ENCODE measurements at places on chromosomes 7 and 10.

GRCh38 chr7:39252916-39253315, 275.2 kb downstream of the POU6F2 start:
- no peak for DNase-seq

DNA sequence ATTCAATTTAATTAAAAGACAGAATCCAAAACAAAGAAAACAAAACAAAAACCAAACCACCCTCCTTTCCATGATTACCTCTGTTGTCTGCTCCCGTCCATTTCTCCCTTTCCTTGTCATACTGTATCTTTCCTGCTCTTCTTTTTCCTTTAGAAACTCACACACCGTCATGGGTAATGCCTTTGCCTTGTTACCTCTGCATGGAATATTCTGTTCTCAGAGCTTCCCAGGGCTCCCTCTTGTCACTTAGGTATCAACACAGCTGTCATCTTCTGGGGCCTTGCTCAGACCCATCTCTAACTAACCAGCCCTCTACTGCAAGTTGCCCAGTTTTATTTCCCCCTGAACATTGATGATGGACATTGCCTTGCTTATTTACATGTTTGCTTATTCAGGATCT, 30.2 kb upstream of the GIMAP8 start:
- no peak for DNase-seq

GRCh38 chr10:8312781-8313180, 258.3 kb downstream of the GATA3 start:
- DNase-seq, result no peak

DNA sequence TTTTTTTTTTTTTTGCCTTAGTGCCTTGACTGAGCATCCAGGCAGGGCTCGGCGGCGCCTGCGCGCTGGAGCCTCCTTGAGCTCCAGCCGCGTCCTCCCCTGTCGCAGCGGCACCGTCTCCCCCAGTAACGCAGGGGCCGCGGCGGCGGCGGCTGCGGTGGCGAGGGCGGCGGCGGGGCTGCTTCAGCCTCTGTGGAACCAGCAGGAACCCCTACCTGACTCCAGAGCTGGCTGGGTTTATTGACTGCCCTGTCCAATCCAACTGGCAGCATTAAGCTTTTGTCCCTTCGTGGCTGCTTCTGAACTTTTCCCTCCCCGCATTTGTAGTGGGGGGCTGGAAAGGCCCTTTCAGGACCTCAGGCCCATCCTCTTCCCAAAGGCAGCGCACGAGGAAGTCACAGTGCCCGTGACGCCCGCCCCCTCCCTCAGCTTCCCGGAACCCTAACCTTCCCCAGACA, at the start of gene GPR85:
Gene GPR85 (minus strand): TSS at position 397 of the 458 bp plus-strand sequence. CDS start 2,106 bp downstream, outside the sequence.
- DNase-seq, result no peak

DNA sequence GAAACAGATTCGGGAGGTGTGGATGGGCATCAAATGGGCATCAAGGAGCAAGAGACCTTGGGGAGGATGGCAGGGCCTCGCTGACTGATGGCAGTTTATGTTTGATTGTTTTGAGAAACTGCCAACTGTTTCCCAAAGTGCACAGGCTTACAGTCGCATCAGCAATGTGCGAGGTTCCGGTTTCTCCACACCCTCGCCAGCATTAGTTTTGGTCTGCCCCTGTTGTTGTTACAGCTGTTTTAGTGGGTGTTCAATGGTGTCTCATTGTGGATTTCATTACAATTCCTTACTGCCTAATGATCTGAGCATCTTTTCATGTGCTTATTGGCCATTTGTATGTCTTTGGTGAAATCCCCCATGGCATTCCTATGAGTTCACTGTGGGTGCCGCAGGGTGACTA, 24.4 kb downstream of the AKR1E2 start:
- no peak for DNase-seq

DNA sequence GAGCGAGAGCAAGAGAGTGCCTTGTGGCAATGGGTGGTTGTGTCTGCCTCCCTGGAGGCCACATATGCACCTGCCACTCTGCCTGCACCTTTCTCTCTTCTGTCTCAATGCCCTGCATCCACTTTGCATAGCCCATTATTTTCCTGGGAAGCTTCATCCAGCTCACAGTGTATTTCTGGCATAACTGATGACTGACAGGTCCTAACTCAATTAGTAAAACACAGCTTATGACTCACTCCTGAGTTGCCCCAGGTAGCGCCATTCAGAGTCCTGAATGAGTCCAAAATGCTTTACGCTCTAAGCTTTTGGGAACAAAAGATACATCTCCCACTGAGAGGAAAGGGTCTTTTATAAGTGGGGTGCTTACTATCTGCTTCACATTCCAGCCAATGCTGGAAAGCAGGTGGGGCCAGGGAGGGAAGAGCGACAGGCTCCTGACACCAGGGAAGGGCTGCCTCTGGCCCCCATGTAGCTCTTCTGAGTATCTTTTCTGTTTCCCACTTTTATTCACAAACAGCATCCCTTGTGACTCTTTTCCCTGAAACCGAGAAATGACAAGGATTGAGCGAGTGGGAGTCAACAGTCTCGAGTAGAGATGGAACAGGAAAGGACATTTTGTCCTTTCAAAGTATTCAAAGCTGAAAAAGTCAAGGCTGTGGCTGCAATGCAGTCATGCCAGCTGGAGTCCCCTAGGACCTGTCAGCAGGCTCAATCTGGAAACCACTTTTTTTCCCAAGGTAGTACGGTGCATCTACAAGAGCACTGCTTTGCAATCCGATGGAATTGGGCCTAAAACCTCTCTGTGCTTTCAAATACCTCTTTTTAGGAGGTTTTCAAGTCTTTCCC, 479.3 kb upstream of the PODXL start:
- DNase-seq, result no peak

- DNase-seq, result no peak
Observed at GRCh38 chr7:15418264-15418663, 143.6 kb downstream of the AGMO start.

DNA sequence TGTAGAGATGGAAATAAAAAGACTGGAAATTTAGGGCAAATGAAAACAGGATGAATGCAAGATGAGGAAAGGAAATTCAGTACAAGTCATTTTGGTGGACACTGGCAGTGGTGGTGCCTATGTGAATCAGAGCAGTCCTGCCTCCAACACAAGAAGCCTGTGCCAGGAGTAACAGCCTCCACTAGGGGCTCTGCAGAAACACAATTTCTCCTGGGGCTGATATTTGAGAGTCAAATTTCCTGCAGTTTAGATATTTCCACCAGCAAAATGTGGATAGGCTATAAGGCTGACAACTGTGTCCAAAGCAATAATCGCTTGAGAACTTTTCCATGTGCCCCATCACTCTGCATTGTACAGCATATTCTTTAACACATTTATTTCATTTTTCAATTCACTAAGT, 4.7 kb upstream of the PLXDC2 start:
- no peak for DNase-seq

- no peak for DNase-seq
Observed at GRCh38 chr10:49356944-49357343, 38.9 kb downstream of the DRGX start.

GRCh38 chr7:143003393-143004051, 23.4 kb downstream of the OR9A2 start:
- DNase-seq, result no peak

DNA sequence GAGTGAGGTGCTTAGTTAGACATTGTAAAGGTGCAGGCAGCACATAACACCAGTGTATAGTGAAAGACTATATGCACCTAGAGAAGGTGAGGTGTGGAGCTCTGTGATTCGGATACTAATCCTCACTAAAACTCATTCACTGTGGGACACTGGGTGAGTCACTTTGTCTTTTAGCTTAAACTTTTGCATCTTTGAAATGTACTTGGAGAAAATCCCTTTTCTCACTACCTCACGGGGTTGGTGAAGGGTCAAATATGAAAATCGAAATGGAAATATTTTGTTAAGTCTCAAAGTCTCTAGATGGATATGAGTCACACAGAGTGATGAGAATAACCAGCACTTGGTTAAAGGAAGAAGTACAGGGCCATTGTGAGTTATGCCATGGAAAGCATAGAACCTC, 38.0 kb downstream of the MDFIC start:
- DNase-seq, result no peak

DNA sequence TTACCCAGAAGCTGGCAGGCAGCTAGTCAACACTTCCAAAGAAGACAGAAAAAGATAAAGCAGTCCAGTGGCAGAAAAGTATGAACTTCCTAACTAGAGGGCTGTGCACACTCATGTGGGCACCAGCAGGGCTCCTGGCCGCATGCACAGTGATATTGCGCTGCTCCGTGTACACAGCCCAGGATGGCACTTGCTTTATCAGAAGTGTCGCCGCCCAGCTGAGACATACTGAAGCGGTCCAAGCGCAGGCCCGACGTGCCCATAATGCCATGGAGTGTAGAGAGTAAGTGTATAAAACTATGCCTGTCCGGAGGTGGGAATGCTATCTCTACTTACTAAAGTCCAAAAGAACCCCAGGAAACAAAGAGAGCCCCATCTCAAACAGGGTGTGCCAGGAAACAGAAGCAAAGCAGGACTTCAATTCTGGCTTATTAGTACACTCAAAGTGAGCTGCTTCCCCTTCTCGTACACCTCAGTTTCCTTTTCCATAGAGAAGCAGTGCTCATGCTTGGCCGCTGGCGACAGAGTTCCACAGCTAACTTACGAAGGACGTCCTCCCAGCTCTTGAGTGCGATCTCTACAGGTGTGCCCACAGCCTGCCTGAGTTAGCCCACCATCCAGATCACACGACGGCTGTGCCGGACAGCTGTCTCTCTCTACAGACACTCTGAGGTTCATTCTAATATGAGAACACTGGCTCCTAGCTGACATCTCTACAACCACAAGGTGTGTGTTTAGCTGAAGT, 234.3 kb downstream of the COBL start:
- DNase-seq, result no peak

GRCh38 chr7:155715111-155715805, 70.8 kb downstream of the RBM33 start:
- no peak for DNase-seq

- DNase-seq, result no peak
Observed at GRCh38 chr7:100192969-100193368, 15.3 kb downstream of the STAG3 start.

DNA sequence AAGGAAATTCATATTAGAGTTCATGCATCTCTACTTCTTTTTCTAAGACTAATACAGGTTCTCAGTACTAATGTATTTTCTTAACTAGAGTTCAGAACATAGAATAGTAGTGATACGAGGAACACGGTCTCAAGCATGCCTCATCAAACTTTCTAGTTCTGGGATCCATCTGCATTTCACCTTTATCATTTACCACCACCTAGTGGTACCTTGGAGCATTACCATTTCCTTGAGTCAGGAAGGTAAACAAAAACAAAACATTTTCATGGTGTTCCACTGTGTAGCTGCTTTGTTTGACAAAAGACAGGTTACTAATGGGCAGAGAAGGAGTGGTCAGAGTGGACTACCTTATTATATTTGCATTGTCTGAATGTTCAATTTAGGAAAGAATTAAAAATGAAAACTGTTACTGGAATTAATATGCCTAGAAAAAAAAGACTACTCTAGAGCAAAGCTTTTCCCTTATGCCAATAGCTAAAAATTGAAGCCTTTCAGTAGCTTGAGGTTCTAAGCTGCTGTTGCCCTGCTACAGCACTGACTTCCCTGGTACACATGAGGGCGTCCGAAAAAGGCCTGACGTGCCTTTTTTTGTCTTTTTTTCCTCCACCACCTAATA, 44.5 kb downstream of the STARD3NL start:
- DNase-seq, result peak; percentile 44

DNA sequence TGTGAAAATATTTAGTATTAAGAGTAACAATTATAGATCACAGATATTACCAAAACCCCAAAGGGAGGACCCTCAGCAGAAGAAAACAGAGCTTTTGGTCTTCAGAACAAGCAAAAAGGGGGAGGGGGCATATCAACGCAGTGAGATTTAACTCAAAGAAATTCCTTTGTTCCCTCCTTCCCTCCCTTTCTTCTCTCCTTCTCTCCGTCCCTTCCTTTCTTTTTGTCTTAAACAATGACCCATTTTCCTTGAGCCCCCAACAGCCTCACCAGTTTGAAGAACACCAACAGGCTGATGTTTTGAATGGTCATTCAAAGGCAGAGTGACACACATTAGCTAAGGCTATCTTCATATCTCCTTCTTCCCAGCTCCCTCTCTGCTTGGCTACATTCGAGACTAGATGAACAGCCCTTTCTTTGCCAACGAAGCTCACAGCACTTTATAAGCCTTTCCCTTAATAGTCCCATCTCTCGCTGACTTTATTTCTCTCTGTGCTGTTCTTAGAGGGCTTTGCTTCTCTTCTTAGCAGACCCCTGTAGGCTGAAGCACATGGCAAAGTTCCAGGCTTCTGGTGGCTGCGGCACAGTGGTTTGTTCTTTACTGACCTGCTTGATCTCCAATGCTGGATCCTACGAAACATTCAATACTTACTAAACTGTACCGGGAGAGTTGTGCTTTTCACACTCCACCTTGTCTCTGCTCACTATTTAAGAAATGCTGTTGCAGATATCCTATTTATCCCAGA, 75.6 kb upstream of the KCNIP2 start:
- no peak for DNase-seq

DNA sequence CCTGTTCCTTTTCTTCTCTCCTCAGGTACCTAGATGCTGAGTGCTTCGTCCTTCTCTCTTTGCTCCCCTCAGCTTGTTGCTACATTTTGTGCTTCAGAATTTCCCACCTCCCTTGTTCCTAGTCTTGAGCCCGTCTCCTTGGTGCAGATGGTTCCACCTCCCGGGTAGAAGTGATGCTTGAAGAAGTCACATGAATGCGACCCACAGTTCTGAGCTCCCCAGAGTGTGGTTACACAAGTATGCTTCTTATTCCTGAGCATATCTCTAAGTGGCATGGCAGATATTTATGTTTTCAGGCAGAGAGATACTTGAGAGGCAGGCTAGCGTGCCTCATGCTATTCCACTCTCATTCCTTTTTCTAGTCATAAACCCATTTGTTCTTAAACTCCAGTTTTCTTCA, 34.0 kb downstream of the INPP5F start:
- no peak for DNase-seq

DNA sequence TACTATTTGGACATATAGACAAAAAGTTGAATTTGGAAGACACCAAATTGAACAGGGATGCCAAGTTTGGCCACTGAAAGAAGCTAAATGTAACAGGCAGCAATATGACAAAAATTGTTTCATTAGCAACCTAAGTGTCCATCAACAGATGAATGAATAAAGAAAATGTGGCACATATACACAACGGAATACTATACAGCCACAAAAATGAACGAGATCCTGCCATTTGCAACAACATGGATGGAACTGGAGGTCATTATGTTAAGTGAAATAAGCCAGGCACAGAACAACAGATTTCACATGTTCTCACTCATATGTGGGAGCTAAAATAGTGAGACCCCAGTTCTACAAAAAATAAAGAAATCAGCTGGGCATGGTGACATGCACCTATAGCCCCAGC, 43.8 kb downstream of the NEBL start:
- DNase-seq, result no peak

GRCh38 chr10:71244431-71245419, 32.4 kb downstream of the UNC5B start:
- peak; percentile 97 for DNase-seq

DNA sequence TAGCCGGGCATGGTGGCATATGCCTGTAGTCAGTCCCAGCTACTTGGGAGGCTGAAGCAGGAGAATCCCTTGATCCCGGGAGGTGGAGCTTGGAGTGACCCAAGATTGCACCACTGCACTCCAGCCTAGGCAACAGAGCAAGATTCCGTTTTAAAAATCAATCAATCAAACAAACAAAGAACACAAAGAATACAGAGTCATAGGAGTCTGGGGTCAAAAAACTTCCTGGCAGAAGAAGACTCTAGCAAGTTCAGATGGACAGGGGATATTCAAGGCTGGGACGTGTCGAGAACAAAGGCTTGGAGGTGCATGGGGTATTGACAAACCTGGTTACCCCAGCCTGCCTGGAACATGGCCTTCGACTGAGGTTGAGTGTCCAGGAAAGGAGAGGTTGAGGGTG, 228.8 kb upstream of the AGK start:
- no peak for DNase-seq
